ENCODE measurements at places on chromosomes 4 and X. TPM values are rescaled to one million over a fixed set of nuclear protein-coding genes. Genes with fewer than 3 reads are reported as not detected.
A peak's percentile ranks its signal among the peaks of the same experiment; 100 is the strongest.

GRCh38 chr4:177441061-177441802 is 1.0 kb downstream of the AGA start:
- peaks cover 18% of the 10 kb centered on the region for H3K4me1 ChIP-seq
- peaks cover 6% of the 10 kb centered on the region for H3K36me3 ChIP-seq
- H3K4me3 ChIP-seq = peak overlapping the region; percentile 93

FAT1 gene
- total RNA-seq = 0.02 TPM

ZBTB33 gene
- 14.0 TPM for total RNA-seq

DNA sequence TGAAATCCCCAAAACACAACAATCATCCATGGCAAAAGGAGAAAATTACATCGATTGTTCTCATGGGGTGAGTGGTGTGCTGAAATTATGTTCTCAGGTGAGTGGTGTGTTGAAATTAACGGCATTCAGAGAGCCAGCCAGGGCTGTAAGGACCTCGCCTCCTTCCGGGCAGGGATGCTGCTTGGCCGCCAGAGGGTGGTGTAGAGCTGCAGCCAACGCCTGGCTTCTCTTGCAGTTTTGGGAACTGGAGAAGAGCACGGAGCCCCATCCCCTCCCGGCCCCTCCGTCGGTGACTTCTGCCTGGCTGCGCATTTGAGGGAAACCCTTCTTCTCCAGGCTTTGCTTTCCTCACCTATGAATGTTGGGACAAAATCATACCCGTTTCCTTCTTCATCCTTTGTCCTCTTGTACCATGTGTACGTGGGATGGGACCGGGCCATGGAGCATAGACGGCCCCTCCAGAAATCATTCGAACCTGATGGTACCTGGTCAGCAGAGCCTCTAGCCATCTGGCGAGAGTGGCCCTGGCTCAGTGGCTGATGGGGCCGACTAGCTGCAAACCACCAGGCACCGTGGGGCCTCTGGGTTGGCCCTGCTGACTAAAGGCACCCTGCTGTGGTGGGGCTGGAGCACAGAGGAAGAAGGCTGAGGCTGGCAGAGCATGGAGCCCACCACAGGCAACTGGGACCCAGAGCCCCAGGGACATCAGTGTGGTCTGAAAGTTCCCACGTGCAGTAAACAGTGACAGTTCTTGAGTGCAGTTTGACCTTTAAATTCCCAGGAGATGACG is 28.4 kb downstream of the TRMT44 start:
- no peak overlapping the region for H3K4me3 ChIP-seq
- H3K27ac ChIP-seq = no peak overlapping the region
- no peaks in the 10 kb centered on the region for H3K4me1 ChIP-seq
- no peaks in the 10 kb centered on the region for H3K27me3 ChIP-seq
- DNase-seq = peak; percentile 45

PABPC4L gene
- total RNA-seq = not detected

DNA sequence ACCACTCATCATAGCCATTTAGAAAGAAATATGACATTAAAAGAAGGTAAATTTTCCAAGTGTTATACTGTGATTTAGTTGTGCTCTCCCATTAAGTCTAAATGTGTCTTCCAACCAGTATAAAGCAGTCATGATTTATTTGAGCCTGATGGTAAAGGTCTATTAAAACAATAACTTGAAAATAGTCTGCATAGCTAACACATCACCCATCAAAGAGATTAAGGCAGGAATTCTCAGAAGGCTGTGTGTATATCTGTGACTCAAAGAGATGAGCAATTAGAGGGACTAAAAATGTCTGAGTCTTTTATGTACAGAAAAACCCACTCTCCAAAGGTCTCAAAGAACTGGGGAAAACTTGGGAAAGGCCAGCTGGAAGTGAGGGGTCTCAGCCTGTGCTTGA is 70.3 kb upstream of the IQCM start:
- no peaks in the 10 kb centered on the region for H3K36me3 ChIP-seq
- no peak overlapping the region for H3K27ac ChIP-seq
- H3K27me3 ChIP-seq = no peaks in the 10 kb centered on the region

GRID2 gene
- total RNA-seq = not detected

CXXC4 gene
- not detected for total RNA-seq

DNA sequence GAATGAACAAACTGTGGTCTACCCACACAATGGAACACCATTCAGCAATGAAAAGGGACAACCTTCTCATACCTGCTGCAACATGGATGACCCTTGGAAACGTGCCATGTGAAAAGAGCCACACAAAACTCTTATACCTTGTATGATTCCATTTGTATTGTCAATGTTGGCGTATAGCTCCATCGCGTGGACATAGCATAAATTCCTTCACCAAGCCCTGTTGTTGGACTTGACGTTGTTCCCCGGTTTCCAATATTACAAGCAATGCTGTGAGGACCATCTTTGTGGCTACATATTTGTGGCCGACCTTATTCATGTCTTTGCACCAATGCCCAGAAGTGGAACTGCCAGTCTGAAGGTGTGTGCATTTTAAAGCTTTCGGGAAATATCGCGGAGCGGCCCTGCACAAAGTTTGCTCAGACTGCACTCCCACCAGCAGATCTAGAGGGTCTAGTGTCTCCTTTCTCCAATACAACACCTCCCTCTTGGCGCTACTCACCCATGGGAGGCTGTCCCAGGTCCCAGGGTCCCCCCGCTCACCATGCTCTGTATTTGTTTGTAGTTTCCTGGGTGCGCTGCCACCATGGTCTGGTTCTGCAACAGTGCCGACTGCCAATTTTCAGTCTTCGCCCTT is at the start of gene CLDN34:
TSS of gene CLDN34 (plus strand) at position 584 of the 634 bp plus-strand sequence. CDS start at position 584, 0 bp downstream.
- no peaks in the 10 kb centered on the region for H3K4me1 ChIP-seq
- DNase-seq = no peak
- H3K36me3 ChIP-seq = no peaks in the 10 kb centered on the region
- no peak within 1 kb of the TSS for H3K27ac ChIP-seq
- peaks cover 5% of the 10 kb centered on the region for H3K27me3 ChIP-seq

- H3K27me3 ChIP-seq = peaks cover 8% of the 10 kb centered on the region
- no peak overlapping the region for H3K27ac ChIP-seq
- H3K4me3 ChIP-seq = no peak overlapping the region
- peaks cover 5% of the 10 kb centered on the region for H3K4me1 ChIP-seq
- DNase-seq = no peak
- no peaks in the 10 kb centered on the region for H3K36me3 ChIP-seq
These were observed 3.1 kb upstream of the FGB start for GRCh38 chr4:154559494-154560418.

DNA sequence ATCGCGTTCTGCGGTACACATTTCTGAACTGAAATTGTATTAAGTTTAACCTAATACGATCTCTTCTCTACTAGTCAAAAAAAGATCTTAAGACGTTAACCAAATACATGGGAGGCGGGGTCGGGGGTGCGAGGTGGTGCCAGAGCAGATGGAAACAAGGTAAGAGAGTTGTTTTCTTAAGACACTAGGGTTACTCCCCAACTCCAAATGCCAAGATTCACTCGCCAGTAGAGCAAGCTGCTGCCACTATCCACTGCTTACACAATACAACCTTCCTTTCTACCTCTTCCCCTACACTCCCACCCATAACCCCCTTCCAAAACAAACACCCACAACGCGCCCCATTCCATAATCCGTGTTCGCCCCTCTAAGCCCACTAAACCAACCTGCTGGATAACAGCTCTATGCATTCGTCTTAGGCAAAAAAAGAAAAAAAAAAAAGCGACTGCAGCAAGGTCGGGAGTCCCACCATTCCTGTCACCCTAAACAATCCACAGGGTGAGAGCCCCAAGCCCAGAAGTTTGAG is 1.3 kb downstream of the LCORL start:
- H3K27me3 ChIP-seq = peaks cover 13% of the 10 kb centered on the region
- peaks cover 22% of the 10 kb centered on the region for H3K4me1 ChIP-seq
- H3K36me3 ChIP-seq = no peaks in the 10 kb centered on the region
- H3K27ac ChIP-seq = peak overlapping the region; percentile 89

- H3K4me1 ChIP-seq = no peaks in the 10 kb centered on the region
- no peaks in the 10 kb centered on the region for H3K27me3 ChIP-seq
- H3K27ac ChIP-seq = no peak overlapping the region
- DNase-seq = no peak
These were observed 75.4 kb downstream of the ABLIM2 start for GRCh38 chr4:8083086-8083825.

- no peaks in the 10 kb centered on the region for H3K36me3 ChIP-seq
- no peak for DNase-seq
- H3K27ac ChIP-seq = no peak overlapping the region
These were observed 168.9 kb upstream of the INTU start for GRCh38 chr4:127463883-127464282.

UBE2K gene
- total RNA-seq = 92.7 TPM

DNA sequence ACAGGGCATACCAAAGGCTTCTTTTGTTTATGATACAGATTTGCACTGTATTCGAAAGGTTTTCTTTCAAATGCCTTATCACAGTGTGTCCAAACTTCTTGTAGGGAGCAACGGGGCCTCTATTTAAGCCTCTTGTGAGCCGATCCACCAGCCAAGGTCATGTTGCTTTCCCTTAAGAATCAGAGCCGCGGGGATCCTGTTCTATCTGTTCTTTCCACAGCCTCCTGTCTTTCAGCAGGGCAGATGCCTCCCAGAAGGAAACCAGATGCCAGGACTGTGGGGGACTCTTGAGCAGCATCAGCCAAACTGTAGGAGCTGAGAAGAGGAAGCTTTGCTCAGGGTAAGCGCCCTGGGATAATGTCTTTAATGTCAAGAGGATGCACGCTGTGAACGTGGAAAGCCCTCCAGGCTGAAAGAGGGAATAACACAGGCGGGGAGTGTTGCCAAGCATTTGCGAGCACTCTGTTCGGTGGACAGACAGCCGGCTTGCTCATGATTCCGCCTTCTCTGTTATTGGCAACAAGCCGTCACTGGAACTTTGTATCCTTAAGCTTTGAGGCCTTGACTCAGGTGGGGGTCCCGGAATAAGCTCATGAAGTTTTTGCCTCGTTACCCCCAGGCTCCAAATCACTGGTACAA is 279.8 kb upstream of the FRG1 start:
- H3K27me3 ChIP-seq = no peaks in the 10 kb centered on the region
- no peak overlapping the region for H3K27ac ChIP-seq
- DNase-seq = no peak

All from activated naive CD8-positive, alpha-beta T cell treated with anti-CD3 and anti-CD28 coated beads for 36 hours (primary cell).